ENCODE measurements at places on chromosomes 5 and 9.
A peak's percentile ranks its signal among the peaks of the same experiment; 100 is the strongest.

- DNase-seq: no peak
Measured at GRCh38 chr5:6522923-6523322, 74.3 kb downstream of the UBE2QL1 start.

DNA sequence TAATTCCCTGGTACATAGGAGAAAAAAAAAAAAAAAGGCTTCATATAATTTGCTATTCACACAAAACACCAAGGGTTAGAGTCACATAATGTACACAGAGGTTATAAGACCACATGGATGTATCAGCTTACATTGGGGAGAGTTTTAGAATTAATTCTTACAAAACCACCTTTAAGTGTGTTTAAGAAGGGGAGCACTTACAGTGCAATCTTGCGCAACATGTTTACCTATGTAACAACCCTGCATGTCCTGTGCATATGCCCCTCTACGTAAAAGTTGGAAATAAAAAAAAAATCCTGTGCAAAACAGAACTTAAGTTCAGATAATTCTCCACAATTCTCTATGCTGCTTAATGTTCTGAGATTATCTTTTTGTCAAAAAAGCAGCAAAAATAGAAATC lies 190.0 kb downstream of the DENND1A start:
- no peak for DNase-seq

DNA sequence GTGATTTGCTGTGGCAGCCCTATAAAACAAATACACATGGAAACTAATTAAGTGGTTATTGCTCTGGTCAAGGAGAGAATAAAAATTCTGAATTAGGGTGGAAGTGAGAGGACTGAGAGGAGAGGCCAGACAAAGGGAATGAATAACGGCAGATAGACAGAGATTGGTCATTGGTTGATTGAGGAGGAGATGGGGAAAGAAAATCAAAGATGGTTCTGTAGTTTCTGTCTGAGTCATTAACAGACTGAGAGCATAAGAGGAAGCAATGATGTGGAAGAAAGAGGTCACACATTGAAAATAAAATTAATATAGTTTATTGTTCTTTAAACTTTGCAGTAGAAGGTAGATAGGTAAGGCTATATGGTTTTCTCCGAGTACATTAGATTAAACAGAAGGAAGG lies 469.8 kb downstream of the ACTL7B start:
- no peak for DNase-seq

- DNase-seq: no peak
Measured at GRCh38 chr5:158992037-158992740, 107.5 kb downstream of the EBF1 start.

- DNase-seq: no peak
Measured at GRCh38 chr5:65461490-65461889, 20.2 kb downstream of the ADAMTS6 start.

DNA sequence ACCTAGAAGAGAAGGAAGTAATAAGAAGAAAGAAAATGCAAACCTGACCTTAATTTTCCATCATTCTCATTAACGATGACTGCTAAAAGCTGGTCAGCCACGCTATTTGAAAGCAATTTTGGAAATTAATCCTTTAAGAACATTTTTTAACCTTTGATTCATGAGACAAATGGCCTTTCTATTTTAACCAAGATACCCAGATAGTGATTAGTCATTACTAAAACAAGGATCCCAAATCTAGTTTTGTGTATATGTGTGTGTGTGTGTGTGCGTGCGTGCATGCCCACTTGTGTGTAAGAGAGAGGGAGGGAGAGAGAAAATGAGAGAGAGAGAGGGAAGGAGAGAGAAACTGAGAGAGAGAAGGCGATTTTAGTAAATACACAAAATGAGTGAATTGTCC lies 329.5 kb downstream of the DEPDC1B start:
- no peak for DNase-seq

GRCh38 chr9:124012368-124013301 lies 1.1 kb downstream of the LHX2 start:
- DNase-seq: no peak

DNA sequence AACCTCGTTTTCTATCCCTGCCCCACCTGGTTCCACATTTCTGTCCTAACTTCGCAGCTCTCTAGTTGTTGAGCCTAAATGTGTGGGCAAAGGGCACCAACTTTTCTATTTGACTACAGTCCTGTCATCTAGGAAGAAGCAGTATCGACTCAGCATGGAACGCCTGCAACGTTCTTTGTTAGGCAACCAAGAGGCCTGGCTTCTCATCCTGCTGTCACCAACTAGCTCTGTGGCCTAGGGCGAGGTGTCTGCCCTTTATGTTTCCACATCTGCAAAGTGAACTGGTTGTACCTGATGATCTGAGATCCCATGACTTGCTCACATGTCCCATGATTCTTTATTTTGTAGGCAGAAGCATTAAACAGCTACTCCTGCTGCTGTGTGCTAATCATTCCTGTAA lies 248.9 kb downstream of the ADAMTSL1 start:
- no peak for DNase-seq

DNA sequence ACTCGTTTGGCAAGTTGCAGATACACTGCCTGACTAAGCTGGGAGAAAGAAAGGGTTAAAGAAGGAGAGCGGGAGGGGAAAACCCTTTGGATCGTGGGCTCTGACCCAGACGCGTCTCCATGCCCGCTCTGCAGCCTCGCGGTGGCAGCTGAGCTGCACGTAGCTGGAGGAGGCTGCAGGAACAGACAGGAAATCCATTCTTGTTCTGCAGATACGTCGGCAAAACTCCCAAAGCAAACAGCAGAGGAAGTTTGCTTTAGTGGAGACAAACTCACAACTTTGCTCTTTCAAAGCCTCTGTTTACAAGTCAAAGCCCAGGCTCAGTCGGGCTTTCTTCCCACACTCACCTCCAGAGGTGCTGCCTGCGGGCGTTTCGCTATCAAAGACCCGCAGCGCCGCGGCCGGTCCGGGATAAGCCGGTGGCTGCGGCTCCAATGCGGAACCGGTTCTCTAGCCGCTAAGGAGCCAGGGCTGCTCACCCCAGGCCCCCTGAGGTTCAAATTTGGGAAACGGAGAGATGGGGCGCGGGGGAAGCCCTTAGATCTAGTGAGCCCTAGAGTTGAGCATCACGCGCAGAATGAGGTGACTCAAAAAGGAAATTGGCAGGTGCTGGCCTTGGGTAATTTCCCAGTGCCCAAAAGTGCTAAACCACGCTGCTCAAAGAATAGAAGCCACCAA lies 60.7 kb downstream of the MAT2B start:
- DNase-seq: peak; percentile 35

GRCh38 chr9:80502306-80502705 lies 930.5 kb downstream of the TLE4 start:
- DNase-seq: no peak

DNA sequence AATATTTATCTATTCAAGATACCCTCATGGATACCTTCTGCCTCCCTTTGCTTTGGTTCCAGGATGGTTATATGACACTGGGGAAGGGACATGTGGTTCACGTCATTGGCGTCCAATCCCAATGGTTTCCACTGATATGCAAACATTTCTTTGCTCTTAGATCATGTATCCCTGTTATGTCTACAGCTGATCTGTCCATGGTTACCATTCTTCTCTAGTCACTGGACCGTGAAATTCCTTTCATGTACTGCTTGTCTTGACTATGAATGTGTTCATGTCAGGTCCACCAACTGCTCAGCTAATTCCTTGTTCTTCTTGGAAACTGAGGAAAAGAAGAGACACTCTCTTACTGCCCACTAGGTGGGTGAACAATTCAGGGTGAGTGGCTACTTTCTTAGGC lies 391.1 kb upstream of the ZNF608 start:
- no peak for DNase-seq

DNA sequence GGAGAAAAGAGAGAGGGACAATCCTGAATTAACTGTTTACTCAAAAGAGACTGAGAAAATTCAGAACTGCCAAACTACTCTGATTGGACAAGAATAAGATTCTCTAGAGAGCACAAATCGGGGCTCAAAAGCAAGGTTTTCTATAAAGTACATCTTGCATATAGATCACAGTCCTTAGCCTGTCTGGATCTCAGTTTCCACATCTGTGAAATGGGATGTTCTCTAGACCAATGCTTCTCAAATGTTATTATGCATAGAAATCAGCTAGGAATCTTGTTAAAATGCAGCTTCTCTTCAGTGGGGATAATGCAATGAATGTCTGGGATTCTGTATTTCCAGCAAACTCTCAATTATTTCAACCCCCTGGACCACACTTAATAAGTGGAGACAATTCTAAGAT lies 231.6 kb downstream of the ESM1 start:
- no peak for DNase-seq

- no peak for DNase-seq
Measured at GRCh38 chr5:22787807-22788206, 65.3 kb downstream of the CDH12 start.

GRCh38 chr5:179055841-179056240 lies 4.3 kb upstream of the ZNF354C start:
- no peak for DNase-seq

DNA sequence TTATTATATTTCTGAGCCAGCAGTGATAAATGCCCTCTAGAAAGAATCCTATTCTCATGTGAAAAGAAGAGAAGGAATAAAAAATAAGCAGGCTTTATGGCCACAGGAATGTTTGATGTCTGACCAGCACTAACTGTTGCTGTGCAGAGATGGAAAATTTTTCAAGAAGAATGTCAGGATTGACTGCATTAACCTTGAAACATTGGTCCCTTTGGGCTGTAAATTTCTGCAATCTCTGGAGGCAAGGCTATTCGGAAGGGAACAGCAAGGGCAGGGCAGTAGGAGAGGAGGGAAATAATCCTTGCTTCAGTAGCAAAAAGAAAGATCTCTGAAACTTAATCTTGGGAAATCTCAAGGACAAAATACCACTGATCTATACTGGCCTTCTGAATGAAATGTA lies 415.2 kb downstream of the DNAH5 start:
- DNase-seq: no peak

GRCh38 chr5:1199649-1200494 lies 1.5 kb upstream of the SLC6A19 start:
- DNase-seq: no peak

- DNase-seq: no peak
Measured at GRCh38 chr5:2737273-2738155, 14.0 kb downstream of the IRX2 start.

- DNase-seq: no peak
Measured at GRCh38 chr5:12772276-12772675, 868.0 kb upstream of the CTNND2 start.

DNA sequence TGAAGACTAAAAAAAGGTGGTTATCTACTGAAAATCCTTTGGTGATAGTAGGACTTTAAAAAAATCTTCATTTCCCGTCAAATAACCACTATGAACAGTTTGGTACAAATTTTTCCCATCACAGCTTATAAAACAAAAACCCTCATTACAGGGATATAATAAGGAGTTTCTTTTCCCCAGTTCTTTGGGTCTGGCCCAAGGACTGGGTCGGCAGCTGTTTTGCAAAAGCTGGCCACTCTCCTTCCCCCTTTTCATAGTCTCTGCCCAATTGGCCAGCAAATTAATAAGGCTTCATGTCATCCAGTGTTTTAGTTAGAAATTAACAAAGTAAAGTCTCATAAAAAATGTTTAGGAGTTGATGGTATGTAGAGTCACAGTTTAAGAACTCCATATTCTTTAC lies 47.0 kb upstream of the PDE8B start:
- no peak for DNase-seq

- no peak for DNase-seq
Measured at GRCh38 chr5:52673495-52673894, 114.2 kb upstream of the ITGA1 start.

GRCh38 chr5:10162468-10162867 lies 87.2 kb downstream of the ATPSCKMT start:
- no peak for DNase-seq

- no peak for DNase-seq
Measured at GRCh38 chr5:112348915-112349314, 70.2 kb downstream of the EPB41L4A start.

DNA sequence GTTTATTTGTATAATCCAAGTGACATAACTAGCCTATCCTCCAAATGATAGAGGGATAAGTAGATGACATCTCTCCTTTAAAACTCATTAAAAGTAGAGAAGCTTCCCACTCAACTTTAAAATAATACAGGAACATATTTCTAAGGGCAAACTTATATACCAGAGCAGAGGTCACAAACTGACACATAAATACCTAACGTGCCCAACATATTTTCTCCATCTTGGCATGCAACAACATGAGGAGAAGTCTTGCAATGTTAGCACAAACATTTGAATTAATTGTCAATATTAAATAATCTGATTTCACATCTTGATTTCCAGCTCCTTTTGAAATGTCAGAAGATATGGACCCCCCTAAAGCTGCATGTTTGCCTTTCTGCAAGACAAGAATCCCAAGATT lies 335.0 kb downstream of the DEPDC1B start:
- no peak for DNase-seq

GRCh38 chr5:9667906-9668305 lies 37.8 kb upstream of the TAS2R1 start:
- DNase-seq: no peak

GRCh38 chr5:81544351-81545018 lies 150.6 kb upstream of the ACOT12 start:
- no peak for DNase-seq

DNA sequence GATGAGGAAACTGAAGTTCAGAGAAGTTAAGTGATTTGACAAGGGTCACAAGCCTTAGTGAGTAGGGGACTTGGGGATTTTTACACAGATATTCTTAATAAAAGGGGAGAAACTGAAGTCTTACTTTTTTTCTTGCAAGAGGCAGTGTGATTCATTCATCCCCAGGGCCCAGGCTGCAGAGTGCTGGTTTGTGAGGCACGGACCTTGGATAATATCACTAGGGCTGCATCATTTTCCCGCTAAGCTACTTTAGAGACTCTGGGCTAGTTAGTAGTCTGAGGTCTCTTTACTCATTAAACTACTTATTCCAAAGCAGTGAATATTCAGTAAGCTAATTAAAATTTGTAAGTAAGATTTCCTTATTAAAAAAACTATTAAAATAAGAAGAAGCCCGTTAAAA lies 195.0 kb downstream of the PBX3 start:
- no peak for DNase-seq

DNA sequence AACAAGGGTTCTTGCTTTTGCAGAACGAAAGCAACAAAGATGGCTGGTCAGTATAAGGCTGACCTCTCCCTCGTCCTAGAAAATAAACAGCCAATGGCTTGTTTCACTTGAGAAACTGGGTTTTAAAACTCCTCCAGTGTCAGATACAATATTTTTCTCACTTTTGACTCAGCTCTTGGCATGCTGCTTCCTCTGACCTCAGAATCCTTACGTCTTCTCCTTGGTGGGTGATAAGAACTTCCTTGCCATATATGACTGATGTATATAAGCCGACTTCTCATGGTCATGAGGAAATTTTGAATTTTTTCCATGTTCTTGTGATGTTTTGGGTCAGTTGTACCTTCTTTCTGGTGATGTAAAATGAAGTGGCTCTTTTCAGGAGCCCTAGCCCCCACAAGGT lies 3.8 kb downstream of the ZNF618 start:
- no peak for DNase-seq

Data from activated CD4-positive, alpha-beta T cell treated with anti-CD3 and anti-CD28 coated beads for 48 hours (primary cell).